ENCODE measurements at places on chromosomes 5 and 9. TPM values are rescaled to one million over a fixed set of nuclear protein-coding genes. Genes with fewer than 3 reads are reported as not detected.
A peak's percentile ranks its signal among the peaks of the same experiment; 100 is the strongest.

GRCh38 chr9:106616026-106616425, 246.9 kb upstream of the ZNF462 start:
- DNase-seq: no peak

GRCh38 chr5:61320860-61321259, 11.2 kb upstream of the ZSWIM6 start:
- DNase-seq: no peak

GRCh38 chr5:147017621-147018020, 139.1 kb upstream of the PPP2R2B start:
- DNase-seq: no peak

- DNase-seq: no peak
Measured at GRCh38 chr5:146756546-146756945, 122.0 kb downstream of the PPP2R2B start.

The GGTA1 gene
- total RNA-seq: not detected

DNA sequence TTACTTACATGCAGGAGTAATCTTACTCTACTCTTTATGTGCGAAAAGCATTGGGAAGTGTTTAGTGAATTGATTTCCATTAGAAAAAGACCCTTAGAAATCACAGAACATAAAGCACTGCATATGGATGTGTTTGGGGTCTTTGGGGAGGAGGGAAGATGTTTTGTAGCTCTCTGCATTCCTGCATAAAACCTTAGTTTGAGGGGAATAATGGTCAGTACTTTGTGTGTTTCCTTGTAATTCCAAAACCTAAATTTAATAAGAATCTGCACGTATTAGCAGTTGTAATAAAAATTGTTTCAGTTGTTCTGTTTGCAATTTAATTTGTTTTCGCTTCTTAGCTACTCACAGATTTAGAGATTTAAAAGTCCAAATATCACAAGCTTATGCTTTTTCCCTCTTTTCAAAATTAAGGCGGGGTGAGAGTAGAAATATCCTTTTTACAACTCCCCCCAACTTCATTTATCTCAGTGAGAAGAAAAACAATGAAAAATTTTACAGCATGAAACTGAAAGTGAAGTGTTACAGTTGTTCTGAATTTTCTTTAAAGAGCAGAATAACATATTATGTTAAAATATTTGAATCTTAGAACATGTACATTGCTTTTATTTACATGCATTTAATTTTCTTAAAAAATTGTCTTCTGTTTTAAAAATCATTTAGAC, 143.8 kb downstream of the SMARCA2 start:
- peak; percentile 61 for DNase-seq

DNA sequence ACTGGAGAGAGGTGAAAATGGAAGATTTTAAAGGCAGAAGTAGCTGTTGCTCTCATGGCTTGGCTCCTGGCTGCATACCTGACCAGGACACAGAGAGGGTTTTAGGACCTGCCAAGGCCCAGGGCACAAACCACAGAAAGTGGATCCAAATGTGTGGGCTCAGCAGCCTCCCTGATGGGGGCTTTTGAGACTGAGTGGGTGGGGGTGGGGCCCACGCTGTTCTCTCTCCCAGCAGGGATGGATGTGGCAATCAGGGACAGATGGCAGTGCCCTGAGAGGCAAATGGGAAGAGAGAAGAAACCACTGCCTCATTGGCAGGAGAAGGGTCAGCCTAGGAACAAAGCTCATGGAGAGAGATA, 34.9 kb upstream of the TIFAB start:
- no peak for DNase-seq

The C1QTNF3 gene
- 12.9 TPM for total RNA-seq

The GAS1 gene
- 0.15 TPM for total RNA-seq
